Stimulated activated CD8-positive, alpha-beta memory T cell treated with anti-CD3 and anti-CD28 coated beads, Interleukin-15, amount 100 ng/mL, for 24 hours (primary cell): ENCODE measurements at places on chromosomes 6 and 20.

DNA sequence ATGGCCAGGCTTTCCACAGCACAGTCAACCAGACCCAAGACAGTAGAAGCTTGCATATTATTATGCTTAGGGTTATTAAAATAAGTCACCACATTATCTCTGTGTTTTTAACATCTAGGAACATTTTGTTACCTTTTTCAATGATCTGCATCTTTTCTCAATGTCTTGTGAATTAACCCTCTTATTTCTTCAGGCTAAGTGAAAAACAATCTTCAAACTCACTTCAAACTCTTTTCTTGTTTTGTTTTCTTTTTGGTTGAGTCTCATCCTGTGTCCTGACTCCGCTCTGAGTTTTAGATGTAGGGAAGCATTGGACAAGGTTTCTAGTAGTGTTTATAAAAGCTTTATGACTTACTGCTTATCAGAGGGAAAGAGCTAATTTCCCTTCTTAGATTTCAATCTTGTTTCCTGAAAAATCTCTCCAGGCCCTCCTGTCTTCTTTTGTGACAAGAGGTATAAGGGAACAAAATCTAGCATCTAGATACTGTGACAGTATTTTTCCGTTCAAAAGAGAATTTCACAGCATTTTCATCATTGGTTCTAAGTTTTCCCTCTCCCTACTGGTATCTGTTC is 26.2 kb downstream of the NOX3 start:
- DNase-seq = no peak

DNA sequence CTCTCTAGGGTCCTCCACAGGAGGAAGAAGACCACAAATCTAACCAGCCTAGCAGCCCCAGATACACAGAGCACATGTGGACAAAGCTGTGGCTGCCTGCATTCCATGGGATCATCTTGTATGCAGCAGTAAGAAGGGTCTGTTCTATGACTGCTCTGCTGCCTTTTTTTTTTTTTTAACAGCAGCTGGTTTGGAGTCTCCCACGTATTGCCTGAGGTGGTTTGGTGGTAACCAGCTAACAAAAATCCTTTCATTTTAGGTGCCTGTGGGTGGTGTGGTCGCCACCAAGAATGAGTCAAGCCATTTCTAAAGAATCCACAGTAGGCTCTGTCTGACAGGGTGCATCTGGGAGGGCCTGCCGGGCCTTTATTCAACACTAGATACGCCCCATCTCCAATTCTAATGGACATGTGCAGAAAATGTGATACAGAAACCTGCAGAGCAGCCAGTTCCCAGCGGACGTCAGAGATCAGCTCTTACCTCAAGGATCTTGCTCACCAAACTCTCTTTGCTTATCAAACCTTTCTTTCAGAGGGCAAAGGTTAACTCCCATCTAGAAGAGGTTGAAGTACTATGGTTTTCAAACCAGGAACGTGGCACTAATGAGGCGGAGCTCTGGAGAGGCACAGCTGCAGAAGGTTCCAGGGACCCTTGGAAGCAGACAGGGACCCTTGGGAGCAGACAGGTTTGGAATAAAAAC is 32.0 kb downstream of the GNAS-AS1 start:
- no peak for DNase-seq

DNA sequence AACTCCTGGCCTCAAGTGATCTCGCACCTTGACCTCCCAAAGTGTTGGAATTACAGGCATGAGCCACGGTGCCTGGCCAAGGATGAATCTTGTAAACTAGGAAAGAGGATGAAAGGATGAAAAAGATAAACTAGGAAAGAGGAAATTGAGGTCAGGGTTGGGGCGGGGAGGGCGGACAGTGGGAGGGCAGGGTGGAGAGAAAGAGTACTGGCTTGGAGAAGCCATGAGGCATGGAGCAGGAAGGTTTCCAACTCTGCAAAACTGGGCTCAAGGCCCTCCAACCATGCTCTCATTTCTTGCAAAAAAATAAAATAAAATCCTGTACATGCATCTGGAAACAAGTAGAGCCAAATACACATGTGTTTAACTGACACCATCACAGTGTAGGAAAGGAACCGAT is 256.6 kb upstream of the SGK1 start:
- no peak for DNase-seq

- no peak for DNase-seq
These were observed 633.1 kb downstream of the GRIK2 start for GRCh38 chr6:102026649-102027048.

- DNase-seq = no peak
These were observed 114.3 kb downstream of the GJA1 start for GRCh38 chr6:121549736-121550135.

DNA sequence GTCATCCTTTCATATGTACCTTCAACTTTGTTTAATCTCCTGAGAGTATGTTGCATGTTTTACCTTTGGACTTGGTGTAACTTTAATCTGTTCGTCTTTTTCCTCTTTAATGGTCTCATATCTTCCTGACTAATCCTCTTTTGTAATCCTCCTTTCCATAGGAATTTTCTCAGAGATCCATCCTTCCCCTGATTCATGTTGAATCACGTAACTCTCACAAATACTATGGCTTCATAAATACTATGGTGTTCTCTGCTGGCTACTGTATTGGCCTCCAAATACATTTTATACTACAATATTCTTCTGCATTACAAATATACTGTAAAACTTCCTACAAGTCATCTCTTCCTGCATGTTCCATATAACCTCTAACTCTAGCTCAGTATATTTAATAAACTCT is 317.7 kb upstream of the ADGRB3 start:
- DNase-seq = no peak

DNA sequence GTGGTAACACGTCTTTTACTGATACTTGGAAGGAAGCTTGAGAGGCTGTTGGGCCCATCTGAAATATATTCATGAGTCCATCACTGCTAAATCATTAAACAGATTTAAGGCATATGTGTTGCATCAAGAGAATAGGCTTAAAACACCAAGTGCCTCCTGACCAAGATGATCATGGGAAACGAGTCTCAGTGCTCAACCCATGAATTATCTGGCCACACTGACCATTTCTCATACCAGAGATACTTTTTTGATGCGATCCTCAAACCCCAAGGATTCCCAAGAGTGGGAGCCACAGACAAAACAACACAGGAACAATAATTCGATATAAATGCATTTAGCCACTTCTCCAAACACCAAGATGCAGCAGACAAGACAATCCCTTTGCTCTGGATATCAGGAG is 17.2 kb downstream of the HEY2 start:
- DNase-seq = no peak

- no peak for DNase-seq
These were observed 40.2 kb upstream of the PROKR2 start for GRCh38 chr20:5356941-5357340.

- DNase-seq = no peak
These were observed 140.5 kb upstream of the CDYL start for GRCh38 chr6:4635666-4636065.

- no peak for DNase-seq
These were observed 280.3 kb upstream of the SYNCRIP start for GRCh38 chr6:85923013-85923430.

DNA sequence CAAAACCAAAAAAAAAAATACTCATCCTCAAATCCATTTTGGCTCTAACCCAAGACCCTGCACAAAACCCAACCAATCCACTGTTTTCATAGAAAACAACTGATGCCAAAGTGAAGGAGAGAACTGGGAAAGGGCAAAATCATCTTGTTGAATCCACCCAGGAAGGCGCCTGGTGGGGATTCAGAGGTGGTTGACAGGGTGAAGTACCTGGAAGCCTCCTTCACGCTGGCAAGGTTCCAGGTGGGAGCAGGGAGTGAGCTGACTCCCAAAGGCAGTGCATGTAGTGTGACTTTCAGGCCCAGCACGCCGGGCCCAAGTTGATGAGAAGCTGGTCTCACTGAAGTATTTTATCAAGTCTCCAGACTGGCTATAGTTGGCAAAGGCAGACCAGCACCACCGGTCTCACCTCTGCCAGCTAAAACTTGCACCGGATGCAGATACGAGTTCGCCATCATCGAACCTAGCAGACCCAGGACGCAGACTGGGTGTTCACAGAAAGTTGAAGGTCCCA is 16.5 kb downstream of the PPP1R10 start:
- DNase-seq = no peak

DNA sequence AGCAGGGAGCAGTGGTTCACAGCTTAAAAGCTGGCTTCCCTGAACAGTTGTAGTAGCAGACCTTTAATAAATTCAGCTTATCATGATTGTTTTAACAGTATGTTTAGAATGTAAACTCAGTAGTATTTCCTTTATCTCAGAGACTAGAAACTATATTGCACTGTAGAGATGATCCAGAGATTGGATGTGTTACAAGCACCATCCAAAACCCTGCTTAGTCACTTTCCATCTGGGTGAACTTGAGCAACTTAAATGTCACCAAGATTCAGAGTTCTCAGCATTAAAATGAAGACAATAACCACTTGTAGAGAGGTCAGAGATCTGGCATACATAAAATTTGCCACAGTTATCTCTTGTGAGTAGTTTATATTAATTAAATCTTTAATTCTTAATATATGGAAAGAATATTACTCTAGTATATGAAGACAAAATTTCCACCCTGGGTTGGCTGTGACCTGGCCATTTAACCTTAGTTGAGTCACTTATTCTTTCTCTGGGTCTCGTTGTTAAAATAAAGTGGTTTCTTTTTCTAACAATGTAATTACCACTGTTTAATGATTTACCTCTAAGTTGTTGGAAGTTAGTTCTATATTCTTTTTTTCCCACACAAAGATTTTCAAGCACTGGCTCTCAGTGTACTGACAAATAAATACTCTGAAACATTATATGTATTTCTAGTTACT is 239.2 kb upstream of the FKBP1C start:
- DNase-seq = no peak

- no peak for DNase-seq
These were observed 23.5 kb downstream of the PLEKHG1 start for GRCh38 chr6:150622941-150623874.

DNA sequence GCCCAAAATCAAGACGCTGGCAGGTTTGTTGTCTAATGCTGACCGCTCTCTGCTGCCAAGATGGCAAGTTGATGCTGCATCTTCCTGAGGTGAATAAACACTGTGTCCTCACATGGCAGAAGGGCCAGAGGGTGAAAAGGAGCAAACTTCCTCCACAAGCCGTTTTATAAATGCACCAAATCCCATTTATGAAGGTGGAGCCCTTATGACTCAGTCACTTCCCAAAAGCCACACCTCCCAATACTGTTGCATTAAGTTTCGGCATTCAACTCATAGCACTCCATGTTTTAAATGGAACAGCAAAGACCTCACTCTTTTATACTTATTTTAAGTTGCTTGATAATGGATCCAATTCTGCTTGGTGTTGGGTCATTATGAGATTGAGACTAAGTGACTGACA is 316.6 kb downstream of the RFPL4B start:
- DNase-seq = no peak

DNA sequence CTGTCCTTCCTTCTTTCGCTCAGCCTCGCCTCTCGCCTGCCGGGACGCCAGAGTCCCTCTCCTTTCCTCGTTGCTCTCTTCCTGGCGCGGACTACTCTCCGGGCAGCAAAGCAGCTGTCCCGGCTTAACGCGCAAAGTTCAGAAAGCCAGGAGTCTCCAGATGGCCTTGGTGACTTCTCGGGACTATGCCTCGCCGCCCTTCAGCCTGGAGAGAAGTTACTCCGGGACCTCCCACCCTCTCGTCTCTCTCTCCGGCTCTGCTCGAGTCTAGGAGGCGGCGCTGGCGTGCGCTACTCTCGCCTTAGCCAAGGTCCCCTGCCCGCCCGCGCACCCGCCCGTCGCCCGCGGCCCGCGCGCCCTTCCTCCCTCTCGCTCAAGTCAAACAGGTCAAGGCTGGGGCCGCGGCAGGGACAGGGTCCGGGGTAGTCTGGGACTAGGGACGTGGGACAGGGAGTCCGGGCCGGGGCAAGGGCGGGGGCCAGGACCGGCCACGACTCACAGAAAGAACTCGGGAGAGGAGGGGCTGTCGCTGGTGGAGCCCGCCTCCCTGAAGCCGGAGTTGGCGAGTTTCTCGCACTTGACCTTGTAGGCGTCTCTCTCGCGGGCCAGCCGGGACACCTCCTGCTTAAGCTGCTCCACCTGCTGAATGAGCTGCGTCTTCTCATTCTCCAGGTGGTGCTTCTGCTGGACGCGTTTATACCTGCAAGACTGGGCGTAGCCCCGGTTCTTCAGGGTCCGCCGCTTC is 1.5 kb downstream of the MAFB start:
- no peak for DNase-seq

- no peak for DNase-seq
These were observed 36.6 kb upstream of the NOX3 start for GRCh38 chr6:155492061-155492735.

DNA sequence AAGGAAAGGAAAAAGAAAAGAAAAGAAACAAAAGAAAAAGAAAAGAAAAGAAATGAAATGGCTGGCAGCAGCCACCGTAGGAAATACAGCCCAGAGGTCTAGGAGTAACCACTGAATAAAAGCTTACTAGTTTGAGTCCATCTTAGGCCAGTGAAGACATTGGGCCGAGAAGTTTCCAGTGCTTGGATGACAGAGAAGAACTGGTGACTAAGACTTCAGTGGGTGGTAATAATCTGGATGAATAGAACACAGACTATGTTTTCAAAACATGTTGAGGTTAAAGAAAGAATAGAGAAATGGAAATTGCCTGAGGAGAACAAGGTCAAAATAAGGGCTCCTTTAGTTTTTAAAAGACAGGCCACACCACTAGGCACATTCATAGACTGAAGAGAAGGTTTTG is 198.8 kb downstream of the ATXN1 start:
- DNase-seq = no peak

GRCh38 chr6:35634316-35634715 is 54.4 kb downstream of the FKBP5 start:
- no peak for DNase-seq

DNA sequence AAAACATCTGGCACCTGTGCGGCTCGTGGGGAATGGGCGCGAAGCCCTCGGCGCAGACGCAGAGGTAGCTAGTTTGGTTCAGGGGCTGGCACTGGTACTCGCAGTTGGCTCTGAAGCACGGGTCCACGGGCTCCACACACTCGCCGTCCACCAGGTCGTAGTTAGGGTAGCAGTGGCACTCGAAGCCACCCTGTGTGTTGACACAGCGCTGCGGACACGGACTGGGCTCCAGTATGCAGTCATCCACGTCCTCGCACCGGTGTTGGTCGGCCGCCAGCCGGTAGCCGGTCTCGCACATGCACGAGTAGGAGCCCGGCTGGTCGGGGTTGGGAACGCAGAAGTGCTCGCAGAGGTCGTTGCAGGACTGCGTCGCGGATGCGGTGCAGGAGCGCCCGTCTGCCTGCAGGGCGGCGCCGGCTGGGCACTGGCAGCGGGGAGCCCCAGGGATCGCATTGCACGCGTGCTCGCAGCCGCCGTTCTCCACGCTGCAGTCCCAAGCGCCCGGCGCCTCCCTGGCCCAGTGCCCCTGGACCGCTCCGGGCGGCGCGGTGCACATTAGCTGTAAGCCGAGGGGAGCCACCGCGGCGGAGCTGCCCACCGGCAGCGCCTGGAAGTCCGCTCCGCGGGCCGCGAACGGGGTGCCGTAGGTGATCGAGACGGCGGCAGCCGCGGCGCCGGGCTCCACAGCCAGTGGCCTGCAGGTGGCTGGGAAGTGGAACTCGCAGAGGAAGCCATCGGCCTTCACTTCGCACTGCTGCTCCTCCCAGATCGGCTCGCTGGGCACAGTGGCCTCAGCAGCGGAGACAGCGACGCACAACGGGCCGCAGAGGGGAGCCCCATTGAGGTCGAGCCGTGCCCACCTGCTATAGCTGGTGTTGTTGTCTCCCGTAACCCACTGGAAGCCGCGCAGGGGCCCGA is 930 bp downstream of the THBD start:
- DNase-seq = no peak
